ENCODE measurements at places on chromosomes 12 and 14.

DNA sequence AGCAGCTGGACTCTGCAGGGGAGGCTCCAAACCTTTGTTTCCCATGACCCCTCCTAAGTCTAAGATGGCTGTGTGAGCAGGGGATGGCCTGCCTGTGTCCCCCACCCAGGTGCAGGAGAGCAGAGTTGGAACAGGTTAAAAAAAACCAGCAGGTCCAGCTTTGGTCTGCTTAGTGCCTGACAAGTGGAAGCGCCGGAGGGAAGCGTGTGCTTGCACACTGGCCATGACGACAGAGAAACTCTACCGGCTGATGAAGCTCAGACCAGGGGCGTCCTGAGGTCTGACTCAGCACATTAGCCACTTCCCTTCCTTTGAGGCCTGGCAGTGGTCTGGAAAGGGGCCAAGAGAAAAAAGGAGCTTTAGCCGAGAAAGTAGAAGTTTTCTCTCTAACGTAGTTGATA, 280.1 kb downstream of the VRK1 start:
- DNase-seq: no peak

- no peak for DNase-seq
These were observed 52.9 kb downstream of the SETD3 start for GRCh38 chr14:99427632-99428300.

- no peak for DNase-seq
These were observed 91.1 kb downstream of the ARMH4 start for GRCh38 chr14:58060898-58061297.

DNA sequence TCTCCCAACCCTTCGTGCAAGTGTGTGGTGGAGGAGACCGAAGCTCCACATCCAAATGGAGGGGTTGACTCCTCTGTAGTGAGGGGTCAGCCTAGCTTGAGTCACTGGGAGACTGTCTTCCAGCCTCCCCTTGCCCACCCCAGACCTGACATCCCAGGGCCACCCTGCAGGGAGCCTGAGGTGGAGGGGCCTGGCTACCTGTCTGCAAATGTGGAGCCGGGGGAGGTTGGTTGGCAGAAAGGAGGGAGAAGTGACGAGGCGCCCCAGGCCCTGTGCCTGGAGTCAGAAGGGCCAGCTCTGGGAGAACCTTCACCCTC, 37.5 kb downstream of the NFKBIA start:
- DNase-seq: no peak

DNA sequence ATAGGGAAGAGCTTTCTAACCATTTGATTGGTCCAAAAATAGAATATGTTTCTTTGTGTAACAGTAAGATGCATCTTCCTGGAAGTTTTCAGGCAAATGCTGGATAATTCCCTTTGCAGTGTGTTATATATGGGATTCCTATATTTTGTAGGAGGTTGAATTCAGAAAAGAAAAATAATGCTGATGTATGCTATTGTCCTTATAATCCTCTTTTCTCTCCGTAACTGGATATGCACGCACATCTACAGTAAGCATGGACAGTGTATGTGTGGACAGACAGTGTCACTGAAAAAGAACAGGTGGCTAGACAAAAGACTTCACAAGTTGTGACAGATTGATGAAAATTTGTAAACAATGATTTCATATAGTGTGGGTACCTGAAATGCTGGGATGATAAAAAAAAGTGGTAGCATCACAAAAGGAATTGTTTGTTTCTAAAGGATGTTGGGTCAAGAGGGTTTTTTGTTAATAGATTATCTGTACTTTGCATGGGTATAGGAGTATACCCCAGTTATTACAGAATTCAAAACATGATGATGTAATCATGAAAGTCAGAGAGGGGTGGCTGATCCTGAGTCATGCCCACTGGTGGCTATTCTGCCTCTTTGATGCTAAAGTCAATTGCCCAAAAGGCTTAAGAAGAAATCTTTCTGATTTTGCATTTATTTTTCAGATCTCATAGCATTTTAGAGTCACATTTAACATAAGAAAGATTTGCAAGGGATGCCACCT, 160.7 kb upstream of the TMTC1 start:
- no peak for DNase-seq

- DNase-seq: peak; percentile 81
These were observed 113.2 kb downstream of the RBM19 start for GRCh38 chr12:113852695-113853490.

GRCh38 chr14:55813630-55814029, 233.6 kb downstream of the KTN1 start:
- DNase-seq: no peak

- DNase-seq: no peak
These were observed 75.4 kb downstream of the FUT8 start for GRCh38 chr14:65487783-65488494.

GRCh38 chr12:98788396-98788795, 143.3 kb downstream of the APAF1 start:
- no peak for DNase-seq

- no peak for DNase-seq
These were observed 17.6 kb downstream of the ASPG start for GRCh38 chr14:104103061-104103445.

DNA sequence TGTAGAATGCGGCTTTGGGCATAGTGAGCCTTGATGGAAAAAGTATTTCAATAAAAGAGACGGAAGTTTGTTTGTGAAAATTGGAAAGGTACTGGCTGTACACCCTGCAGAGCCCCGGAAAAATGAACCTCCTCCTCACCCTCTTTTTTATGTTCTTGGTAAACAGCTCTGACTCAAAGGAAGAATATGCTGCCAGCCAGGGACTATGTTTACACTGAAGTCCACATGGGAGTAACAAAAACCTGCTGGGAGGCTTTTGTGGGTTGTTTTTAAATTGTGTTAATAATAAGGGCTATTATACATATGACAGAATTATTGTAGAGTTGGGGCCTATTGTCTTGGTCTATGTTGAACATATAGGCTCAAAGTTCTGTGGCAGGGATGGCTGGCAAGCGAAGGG, 70.7 kb downstream of the TTC8 start:
- DNase-seq: peak; percentile 4

DNA sequence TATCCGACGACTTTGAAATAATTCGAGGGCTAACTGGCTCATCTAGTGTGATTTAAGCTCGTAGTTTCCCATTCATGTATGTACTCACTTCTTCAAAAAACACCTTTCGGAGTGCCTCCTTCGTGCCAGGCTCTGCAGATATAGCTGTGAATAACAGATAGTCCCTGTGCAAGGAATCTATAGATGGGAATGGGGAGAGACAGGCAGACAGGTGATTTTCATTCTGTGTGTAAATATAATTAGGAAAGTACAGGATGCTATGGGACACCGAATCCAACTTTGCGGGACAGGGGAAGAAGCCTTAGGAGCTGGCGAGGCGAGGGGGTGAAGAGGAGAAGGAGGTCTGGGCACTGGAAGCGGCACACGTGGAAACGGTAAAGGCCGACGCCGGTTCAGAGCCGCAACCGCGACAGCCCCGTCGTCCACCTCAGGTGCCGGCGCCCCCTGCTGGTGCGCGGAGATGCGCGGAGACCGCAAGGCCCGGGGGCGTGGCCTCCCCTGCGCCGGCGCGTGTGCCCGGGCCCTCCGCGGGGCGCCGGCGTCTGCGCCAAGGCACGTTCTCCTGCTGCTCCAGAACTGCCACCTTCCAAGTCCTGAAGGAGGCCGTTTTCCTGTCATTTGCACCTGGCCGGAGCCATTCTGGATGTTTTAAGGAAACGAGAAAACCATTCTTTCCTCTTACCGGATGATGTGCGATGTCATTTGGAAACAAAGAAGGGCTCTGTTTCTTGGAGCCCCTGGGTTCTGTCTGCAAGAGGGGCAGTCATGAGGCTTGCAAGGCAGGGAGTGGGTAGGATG, 18.0 kb upstream of the CACNA1C start:
- peak; percentile 90 for DNase-seq

GRCh38 chr14:76267322-76268046, 108.5 kb upstream of the ESRRB start:
- DNase-seq: no peak

DNA sequence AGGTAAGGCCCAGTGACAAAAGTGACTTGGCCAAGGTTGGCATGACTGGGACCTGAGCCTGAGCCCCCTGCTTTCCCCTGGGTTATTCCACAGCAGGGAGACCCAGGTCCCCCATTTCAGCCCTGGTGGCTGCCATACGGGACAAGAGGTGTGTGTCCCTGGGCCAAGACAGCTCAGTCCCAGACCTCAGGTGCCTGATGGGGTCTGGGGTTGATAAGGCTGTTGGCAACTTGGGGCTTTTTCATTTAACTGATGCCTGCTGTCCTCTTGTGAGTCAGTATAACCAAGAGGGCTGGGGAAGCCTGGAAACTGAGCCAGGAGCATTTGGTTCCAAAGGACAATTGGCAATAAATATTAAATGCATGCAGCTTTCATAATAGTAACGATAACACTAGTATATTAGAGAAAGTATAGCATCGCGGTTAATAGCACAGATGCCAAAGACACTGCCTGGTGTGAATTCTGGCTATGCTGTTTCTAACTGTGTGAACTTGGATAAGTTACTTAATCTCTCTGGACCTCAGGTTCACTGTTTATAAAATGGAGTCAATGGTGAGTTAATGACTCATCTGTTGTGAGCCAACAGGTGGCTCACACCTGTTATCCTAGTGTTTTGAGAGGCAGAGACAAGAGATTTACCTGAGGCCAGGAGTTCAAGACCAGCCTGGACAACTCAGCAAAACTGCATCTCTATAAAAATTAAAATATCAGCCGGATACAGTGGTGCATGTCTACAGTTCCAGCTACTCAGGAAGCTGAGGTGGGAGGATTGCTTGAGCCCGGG, 898 bp downstream of the SDSL start:
- DNase-seq: no peak

GRCh38 chr12:118237052-118237665, 101.2 kb downstream of the PEBP1 start:
- DNase-seq: no peak

DNA sequence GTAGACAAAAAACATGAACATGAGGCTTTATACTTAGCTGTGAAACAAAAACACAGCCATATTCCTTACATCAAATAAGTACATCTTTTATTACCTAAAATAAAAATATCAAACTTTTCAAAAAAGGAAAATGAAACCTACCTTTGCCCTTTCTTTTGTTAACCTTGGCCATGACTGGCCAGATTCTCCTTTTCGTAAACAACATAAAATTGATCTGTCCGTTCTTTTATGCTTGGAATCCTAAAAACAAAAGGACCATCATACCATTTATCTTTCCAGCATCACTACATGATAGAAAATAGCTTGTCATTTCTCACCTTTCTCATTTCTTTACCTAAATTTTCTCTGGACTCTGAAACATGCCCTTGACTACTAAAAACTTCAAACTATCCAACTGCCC, 16.5 kb downstream of the PTGES3 start:
- DNase-seq: no peak

- no peak for DNase-seq
These were observed 58.8 kb downstream of the TRMT5 start for GRCh38 chr14:60922050-60922449.

- peak; percentile 4 for DNase-seq
These were observed 618 bp downstream of the RNF34 start for GRCh38 chr12:121400332-121401139.

GRCh38 chr12:78004249-78005093, 173.8 kb downstream of the NAV3 start:
- DNase-seq: no peak

DNA sequence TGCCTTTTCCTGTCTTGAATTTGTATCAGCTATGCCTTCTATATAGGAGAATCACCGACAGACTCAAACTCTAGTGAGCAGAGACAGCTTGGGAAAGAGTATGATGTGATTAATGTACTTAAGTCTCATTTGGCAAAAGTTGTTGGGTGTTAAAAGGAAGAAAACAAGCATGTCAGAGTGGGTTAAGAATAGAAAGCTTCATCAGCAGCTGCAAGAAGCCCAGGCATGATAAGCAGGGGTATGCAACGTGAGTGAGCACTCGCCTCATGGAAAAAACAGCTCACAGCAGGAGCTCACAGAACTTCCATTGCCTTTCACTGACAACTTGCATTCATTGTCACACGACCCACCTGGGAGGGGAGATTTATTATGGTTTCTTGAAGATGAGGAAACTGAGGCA, 35.9 kb upstream of the WNK1 start:
- no peak for DNase-seq

- DNase-seq: no peak
These were observed 100.9 kb downstream of the EPS8 start for GRCh38 chr12:15688202-15688736.

DNA sequence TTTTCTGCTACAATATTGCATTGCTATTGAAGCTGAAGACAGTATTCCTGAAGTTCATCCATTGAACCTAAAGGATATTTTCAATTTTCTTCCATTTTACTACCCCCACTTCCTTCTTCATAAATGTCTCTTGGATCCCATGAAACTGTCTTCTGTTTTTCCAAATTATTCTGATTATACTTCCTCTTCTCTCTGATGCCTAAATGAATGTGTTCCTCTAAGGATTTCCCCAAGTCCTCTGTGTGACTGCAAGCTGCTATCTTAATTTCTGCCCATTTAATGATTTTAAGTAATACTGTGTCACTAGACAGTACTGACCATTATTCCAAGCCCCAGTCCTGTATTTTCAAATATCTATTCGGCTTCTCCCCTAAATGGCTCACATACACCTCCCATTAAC, 102.9 kb downstream of the TAOK3 start:
- no peak for DNase-seq

DNA sequence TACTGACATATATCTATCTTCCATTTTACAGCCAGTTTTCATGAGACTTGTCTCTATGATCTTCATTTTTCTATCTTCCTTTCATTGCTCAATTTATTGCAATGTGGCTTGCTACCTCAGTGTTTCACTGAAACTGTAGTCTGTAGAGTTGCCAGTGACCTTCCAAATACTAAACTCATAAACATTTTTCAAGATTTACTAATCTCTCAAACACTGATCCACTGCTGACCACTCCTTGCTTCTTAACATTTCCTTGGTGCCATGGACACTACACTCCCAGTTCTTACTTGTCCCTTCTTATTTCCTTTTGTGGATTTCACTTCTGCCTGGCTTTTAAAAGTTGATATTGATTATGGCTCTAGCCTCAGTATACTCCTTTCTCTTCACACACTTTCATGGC, 95.4 kb upstream of the SLCO1C1 start:
- DNase-seq: no peak

- no peak for DNase-seq
These were observed 479.1 kb downstream of the MED13L start for GRCh38 chr12:115798309-115798917.

DNA sequence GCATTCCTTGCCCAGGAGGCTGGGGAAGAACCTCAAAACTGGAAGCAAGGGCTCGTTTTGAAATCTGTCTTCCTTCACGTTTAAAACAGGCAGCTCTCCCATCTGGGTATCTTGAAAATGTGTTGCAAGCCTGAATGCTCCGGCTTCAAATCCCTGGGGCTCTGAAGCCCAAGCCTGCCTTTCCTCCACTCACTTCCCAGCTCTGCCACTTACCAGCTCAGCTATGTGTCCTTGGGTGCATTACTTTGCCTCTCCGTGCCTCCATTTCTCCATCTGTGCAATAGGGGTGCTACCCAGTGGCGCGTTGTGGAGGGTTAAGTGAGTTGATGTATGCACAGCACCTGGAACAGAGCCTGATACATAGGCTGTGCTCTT, 97.6 kb downstream of the GCH1 start:
- DNase-seq: no peak

GRCh38 chr12:2794191-2794735, 507 bp upstream of the FKBP4 start:
- no peak for DNase-seq
